Thoracic aorta (tissue), 2 donors: ENCODE measurements at places on chromosomes 3 and 15. TPM values are rescaled to one million over a fixed set of nuclear protein-coding genes. Genes with fewer than 3 reads are reported as not detected.

- no peaks in the 10 kb centered on the region for H3K4me1 ChIP-seq
- no peaks in the 10 kb centered on the region for H3K36me3 ChIP-seq
- no peaks in the 10 kb centered on the region for H3K27me3 ChIP-seq
- H3K4me3 ChIP-seq, result peak within 1 kb of the TSS; percentile 62
- no peak for DNase-seq
- no peak within 1 kb of the TSS for H3K27ac ChIP-seq
Observed at GRCh38 chr15:79970624-79971434, at the start of gene BCL2A1. TSS of gene BCL2A1 (minus strand) at chr15:79971196. CDS start at chr15:79971119, 77 bp downstream.

DNA sequence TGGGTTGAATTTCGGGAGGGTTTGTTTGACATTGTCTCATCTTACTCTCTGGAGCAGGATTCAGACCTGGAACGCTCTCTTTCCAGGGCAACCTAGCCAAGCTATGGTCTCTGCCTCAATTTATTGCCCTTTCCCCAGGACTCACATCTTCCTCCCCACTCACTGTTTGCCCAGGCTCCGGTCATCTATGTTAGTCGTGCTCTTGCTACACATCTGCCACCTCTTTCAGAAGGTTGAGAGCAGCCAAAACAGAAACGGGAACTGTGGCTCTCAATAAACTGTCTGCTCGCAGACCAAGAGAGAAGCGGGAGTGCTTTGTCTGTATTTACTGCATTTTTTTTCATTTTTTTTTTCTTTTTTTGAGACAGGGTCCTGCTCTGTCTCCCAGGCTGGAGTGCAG lies 81.6 kb downstream of the ST6GAL1 start:
- H3K36me3 ChIP-seq, result no peaks in the 10 kb centered on the region
- no peaks in the 10 kb centered on the region for H3K27me3 ChIP-seq
- H3K27ac ChIP-seq, result peak overlapping the region; percentile 56
- DNase-seq, result no peak
- H3K4me3 ChIP-seq, result no peak overlapping the region
- H3K4me1 ChIP-seq, result peaks cover 24% of the 10 kb centered on the region

The PLA2G4E gene
- total RNA-seq, result not detected

The ROPN1 gene
- not detected for total RNA-seq

DNA sequence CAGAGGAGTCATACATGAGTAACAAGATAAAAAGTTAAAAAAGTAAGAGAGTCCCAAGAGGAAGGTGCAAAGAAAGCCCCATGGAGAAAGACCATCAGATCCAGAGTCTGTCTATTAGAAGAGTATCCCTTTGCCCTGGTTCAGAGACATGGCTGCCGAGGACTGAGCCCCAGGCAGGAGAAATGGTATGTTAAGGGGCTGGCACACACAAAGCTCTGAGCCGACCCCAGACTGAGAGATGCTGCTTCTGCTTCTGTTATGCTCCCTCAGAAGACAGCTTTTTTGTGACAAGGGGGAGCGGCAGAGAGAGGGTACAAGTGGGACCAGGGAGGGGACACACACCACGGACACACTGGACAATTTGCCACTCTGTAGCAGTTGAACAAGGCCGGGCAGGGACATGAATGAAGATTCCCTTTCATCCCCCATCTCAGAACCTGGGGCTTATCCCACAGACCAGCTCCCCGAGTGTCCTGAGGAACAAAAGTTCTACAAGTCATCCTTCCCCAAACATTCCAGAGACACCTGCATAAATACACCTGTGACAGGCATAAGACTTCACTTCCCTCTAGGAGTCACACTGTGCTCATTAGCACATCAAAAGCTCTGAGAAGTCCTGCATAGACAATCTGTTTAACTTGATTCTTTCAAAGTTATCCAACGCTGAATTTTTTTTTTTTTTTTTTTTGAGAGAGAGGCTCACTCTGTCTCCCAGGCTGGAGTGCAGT lies 161.6 kb upstream of the WNT5A start:
- no peak overlapping the region for H3K27ac ChIP-seq
- no peak overlapping the region for H3K4me3 ChIP-seq
- no peaks in the 10 kb centered on the region for H3K36me3 ChIP-seq

DNA sequence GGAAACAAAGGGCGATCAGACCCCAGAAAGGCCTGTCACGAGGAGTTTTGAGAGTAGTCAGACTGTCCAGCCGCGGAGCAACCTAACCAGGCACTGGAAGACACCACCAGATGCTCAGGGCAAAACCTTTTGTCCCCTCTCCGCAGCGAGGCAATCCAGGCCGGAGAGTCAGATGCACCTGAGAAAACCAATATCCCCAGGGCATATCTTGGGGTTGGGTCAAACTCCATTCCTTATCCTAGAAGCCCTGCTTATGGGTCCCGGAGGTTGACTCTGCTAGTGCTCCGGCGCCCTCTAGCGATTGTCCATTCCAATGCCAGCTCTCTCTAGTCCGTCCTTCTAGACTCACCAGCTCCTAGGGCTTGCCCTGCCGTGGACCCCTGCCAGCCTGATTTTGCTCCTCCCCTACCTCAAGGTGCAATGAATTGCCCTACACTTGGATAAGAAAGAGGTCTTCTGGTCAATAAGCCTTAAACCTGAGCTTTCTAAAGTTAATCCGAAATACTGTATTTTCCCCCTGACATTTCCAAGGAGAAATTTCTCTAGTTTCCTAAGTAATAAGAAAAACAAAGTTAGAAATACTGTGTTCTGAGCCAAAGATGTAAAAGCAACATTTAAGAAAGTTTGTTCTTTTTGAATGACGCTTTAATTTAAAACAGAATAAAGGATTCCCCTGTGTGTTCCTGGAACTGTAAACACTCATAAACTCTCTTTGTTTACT lies 5.5 kb downstream of the CPNE4 start:
- H3K4me1 ChIP-seq, result peaks cover 9% of the 10 kb centered on the region
- no peak overlapping the region for H3K4me3 ChIP-seq
- no peak overlapping the region for H3K27ac ChIP-seq
- peak; percentile 50 for DNase-seq

DNA sequence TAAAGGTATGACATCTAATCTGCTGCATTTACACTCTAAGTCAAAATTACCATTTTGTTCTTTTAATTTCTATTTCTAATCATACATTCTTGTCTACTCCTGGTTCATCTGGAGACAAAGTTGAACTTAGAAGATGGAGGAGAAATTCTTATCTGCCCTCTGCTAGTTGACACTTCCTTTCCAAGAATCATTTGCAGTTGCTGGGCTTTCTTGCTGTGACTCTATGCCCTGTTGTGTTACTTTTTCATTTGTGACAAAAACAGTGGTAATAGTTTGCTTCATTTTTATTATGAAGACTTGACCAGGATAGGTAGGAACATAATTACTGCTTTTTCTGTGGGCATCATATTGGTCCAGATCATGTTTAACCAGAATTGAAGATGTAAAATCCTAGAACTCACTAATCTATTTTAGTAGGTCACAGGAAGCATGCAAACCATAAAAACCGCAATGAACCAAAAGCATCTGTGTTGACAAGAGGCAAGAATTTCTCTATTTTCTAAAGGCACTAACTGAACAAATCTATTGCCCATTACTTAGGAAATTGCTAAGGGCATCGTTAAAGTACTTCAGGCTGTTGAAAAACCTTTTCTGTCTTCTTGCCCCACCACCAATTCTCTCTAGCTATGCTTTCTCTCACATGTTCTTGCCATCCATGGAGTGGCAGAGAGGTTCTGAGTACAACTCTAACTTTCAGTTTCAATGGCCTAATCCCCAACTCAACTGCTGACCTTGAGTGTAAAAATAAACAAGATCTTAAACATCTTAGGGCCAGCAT lies 4.2 kb upstream of the CCR2 start:
- no peak overlapping the region for H3K27ac ChIP-seq
- DNase-seq, result no peak
- H3K27me3 ChIP-seq, result no peaks in the 10 kb centered on the region
- H3K4me1 ChIP-seq, result no peaks in the 10 kb centered on the region

The FBLN2 gene
- 233 TPM for total RNA-seq

The CRYGS gene
- total RNA-seq, result 3.7 TPM

The EXD1 gene
- not detected for total RNA-seq

DNA sequence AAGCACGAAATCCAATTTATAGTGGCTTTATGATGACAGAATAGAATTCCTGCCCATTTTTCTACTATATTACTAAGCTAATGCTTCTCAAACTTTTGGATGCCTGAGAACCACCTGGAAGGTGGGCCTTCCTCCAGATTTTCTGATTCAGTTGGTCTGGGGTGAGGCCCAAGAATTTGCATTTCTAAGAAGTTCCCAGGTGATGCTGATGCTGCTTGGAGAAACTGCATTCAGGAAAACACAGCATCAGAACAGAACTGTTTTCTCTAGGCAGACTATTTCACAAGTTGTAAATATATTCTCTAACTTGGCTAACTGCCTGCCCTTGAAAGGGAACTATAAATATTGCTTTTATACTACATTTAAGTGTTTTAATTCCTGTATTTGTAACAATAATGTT lies 644.9 kb upstream of the DPPA4 start:
- H3K4me1 ChIP-seq, result no peaks in the 10 kb centered on the region
- no peak overlapping the region for H3K4me3 ChIP-seq
- H3K27me3 ChIP-seq, result no peaks in the 10 kb centered on the region
- H3K27ac ChIP-seq, result no peak overlapping the region
- DNase-seq, result no peak

GRCh38 chr3:61772456-61772855 lies 211.1 kb downstream of the PTPRG start:
- no peaks in the 10 kb centered on the region for H3K27me3 ChIP-seq
- DNase-seq, result no peak
- H3K4me3 ChIP-seq, result no peak overlapping the region
- H3K4me1 ChIP-seq, result peaks cover 11% of the 10 kb centered on the region
